ENCODE measurements at places on chromosomes 16 and 17.

DNA sequence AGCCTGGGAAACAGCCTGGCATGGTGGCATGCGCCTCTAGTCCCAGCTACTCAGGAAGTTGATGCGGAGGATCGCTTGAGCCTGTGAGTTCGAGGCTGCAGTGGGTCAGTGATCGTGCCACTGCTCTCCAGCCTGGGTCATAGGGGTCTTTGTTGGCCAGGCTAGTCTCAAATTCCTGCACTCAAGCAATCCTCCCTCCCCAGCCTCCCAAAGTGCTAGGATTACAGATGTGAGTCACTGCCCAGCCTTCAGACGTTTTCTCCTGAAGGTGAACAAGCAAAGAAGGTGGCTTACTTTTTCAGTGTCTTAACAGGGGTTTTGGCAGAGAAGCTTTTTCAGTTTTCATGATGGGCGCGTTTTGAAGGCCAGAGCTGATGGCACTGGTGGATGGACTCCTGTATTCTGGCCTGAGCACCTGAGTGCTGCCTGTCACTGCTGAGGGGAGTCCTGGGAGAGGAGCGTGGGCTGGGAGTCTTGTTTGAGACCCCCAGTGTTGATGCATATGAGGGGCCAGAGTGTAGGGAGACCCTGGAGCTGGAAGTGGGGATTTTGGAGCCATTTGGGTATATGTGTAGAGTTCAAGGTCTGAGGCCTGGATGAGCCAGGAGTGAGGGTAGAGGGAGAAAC is 41.4 kb downstream of the FOXK2 start:
- no peak for DNase-seq

- no peak for DNase-seq
These were observed 36.0 kb upstream of the EMP2 start for GRCh38 chr16:10616419-10616755.

- peak; percentile 53 for DNase-seq
These were observed at the start of gene DUSP3 for GRCh38 chr17:43778337-43779144. Gene DUSP3 (minus strand): TSS chr17:43778977. CDS start chr17:43778924, 53 bp downstream.

DNA sequence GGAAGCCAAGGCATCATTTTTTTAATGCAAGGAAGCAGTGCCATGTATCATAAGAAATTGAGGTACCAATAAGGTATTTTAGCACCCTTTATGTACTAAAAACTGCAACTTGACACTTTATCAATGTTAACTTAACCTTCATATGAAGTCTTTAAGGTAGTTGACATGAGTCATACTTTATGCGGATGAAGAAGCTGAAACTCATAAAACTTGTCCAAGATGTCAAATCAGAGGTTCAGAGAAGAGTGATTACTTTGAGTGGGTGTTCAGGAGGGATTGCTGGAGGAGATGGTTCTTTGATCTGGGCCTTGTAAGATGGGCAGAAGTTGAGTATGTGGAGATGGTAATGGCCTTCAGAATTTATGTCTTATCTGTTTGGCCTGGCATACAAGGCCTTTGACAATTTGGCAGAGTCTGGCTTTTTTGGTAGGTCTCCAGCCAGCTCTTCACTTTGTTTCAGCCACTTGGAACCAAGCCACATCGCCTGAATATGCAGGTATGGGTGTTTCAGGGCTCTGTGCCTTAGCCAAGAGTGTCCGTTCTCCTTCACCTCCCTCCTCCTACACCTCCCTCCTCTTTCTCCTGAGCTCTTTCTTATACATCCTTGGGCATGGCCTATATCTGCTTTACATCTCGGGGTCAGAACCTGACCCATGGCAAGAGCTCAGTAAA is 23.7 kb downstream of the YPEL2 start:
- DNase-seq = no peak

DNA sequence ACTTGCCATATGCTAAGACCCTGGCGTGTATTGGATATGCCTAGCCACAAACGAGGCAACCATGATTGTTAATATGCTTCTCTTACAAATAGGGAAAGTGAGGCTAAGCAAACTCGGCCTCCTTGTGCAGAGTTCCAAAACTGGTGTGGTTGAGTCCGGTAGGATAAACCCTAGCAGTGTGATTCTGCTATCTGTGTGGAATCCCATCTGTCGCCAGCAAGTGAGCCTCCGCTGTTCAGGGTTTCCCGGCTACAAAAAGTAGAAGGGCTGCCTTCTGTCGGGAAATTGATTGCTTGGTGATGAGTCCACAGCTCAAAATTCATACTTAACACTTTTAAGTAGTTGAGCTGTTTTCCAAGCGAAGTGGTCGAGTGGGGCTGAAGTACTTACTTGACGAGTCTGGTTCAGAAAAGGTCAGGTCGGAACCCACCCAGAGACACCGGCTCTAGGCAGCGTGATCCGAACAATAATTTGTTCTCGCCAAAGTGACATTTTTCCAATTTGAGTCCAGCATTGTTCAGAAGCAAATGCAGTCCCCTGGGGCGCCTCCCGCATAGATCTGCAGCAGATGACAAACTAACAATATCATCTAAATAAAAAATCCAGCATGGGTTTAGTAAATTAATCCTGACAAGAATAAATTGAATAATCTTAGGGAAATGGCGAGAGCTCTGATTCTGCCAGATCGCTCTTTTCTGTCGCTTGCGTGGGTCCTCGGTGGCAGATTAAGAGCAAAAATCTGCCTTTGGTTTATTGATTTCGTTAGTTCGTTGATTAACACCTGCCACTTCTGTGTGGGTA is 686.7 kb upstream of the RBFOX1 start:
- DNase-seq = no peak

DNA sequence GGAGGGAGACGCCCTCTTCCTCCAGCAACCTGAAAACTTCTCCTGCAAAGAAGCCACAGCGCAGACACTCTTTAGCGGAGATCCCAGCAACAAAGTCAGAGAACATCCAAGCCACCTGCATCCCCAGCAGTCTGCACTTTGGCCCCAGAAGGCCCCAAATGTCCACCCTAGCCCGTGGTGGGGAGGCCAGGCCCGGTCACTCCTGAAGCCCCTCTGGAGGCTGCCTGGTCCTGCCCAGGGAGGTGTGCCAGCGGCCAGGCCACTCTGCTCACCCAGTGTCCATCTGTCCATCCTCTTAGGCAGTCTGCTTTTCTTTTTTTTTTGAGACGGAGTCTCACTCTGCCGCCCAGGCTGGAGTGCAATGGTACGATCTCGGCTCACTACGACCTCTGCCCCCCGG is 5.4 kb downstream of the HAGHL start:
- DNase-seq = no peak

DNA sequence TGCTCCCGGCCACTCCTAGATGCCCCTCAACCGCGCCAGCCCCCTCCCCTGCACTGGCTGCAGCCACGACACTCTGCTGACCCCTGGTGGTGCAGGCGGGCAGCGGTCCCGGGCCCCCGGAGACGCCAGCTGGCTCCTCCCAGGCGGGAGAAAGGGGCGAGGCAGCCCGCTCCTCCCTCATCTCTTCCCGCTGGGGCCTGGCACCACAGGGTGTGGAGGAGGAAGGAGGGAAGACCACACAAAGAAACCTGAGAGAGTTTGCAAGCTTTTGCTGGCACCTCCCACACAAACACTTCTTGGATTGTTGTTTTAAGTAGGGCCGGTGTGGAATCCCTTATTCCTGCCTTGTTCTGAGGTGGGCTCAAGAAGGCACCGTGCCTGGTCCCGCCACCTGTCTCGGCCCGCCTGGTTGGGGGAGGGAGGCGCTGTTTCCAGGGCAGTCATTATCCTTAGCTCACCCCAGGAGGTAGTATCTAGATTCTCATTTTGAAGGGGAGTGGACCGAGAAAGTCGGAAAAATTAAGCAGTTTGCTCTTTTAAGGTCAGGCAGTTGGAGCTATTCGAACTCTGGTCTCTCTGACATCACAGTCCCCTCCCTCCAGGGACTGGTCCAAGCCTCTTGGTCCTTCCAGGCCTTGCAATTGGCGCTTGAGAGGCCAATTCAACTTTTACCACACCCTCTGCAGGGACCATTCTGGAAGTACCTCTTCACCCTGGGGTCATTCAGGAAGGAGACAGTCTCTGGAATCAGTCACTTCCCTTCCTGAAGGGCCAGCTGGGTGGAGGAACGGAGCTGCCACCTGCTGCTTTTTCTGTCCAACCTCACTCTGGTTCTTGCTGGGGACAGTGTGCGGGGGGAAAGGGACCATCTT is 959 bp upstream of the ANKRD13B start:
- peak; percentile 70 for DNase-seq

DNA sequence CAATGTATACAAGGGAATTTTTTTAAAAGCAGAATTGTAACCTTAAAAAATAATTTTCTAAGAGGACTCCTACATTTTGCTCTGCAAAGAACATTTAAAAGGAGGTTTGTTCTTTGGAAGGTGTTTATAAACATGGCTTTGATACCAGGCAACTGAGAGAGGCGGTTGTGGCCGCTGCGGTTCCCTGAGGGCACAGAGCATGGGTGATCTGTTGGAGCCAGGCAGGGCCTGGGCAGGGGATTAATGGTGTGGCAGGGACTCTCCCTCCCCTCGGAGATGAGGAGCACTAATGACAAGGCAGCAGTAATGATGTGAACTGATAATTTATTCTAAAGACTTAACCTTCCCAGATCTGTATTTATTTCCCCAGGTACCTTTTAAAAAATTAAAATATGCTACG is 65.4 kb downstream of the WWP2 start:
- no peak for DNase-seq
